ENCODE measurements at places on chromosomes 5 and 9.

GRCh38 chr5:113221294-113222176, 213.3 kb downstream of the TSSK1B start:
- ATAC-seq: no peak

DNA sequence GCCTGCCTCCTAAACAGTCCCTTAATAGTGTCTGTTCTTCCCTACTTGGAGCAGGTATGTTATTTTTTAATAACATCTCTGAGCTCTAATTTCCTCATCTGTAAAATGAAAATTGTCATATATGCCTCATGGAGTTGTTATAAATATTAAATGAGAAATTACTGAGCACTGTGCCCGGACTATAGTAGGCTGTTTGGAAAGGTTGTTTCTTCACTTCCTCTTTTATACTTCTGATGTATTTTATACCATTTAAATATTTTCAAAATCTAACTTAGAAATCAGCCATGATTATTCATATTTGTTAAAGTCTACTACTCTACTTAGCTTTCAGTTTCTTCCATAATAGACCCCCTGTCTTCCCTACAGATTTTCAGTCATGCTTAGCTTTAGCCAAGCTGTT, 30.5 kb upstream of the HAPLN1 start:
- no peak for ATAC-seq

GRCh38 chr5:174386306-174386705, 338.1 kb upstream of the MSX2 start:
- no peak for ATAC-seq

GRCh38 chr9:91017245-91017644, 215.6 kb downstream of the SYK start:
- ATAC-seq: no peak

DNA sequence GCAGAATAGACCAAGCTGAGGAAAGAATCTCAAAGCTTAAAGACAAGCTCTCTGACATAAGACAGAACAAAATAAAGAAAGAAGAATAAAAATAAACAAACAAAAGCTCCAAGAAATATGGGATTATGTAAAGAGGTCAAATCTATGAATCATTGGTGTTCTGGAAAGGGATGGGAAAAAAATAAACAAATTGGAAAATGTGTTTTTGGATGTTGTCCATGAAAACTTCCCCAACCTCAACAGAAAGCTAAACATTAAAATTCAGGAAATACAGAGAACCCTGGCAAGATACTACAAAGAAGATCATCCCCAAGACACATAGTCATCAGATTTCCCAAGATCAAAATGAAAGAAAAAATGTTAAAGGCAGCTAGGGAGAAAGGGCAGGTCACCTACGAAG, 662.0 kb upstream of the CDH18 start:
- no peak for ATAC-seq

GRCh38 chr5:160030631-160031377, 21.9 kb downstream of the TTC1 start:
- ATAC-seq: no peak

GRCh38 chr9:89993678-89994630, 389.1 kb downstream of the GADD45G start:
- ATAC-seq: no peak

All from activated CD4-positive, CD25-positive, alpha-beta regulatory T cell treated with anti-CD3 and anti-CD28 coated beads, Interleukin-2, amount 50 U/mL, for 24 hours (primary cell).